Metanephros (tissue), 2 donors: ENCODE measurements at places on chromosomes 12 and 14. TPM values are rescaled to one million over a fixed set of nuclear protein-coding genes. Genes with fewer than 3 reads are reported as not detected.

SRRM4 gene
- 0.06 TPM for total RNA-seq

ESR2 gene
- 0.88 TPM for total RNA-seq

LRR1 gene
- total RNA-seq = 9.5 TPM

TMTC2 gene
- 57.5 TPM for total RNA-seq

TAS2R7 gene
- total RNA-seq = not detected

CLEC1B gene
- 1.1 TPM for total RNA-seq

ADAM20 gene
- total RNA-seq = 3.2 TPM
